ENCODE measurements at places on chromosomes 16 and 17. TPM values are rescaled to one million over a fixed set of nuclear protein-coding genes. Genes with fewer than 3 reads are reported as not detected.
A peak's percentile ranks its signal among the peaks of the same experiment; 100 is the strongest.

- no peak for DNase-seq
Observed at GRCh38 chr16:61885343-61885742, 150.9 kb downstream of the CDH8 start.

DNA sequence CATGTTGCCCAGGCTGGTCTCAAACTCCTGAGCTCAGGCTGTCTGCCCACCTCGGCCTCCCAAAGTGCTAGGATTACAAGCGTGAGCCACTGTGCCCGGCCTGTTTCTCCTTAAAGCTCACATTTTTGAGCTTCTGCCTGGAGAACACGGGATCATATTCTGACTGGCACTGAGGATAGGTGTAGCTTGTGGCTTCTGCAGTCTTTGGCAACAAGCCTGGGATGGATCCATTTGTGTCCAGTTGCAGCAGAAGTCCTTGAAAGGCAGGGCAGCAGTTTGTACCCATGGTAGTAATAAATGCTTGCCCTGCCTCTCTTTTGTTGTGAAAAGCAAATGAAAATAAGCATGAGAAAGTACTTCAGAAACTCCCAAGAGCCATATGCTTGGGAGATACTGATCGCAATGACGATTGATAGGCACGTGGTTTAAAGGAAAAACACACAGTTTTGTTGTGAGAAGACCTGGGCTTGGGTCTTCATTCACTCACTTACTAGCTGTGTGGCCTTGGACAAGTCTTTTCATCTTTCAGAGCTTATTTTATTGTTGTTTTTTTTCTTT, 3.1 kb upstream of the CORO7 start:
- DNase-seq: no peak

- DNase-seq: no peak
Observed at GRCh38 chr17:55769625-55770000, 18.8 kb downstream of the PCTP start.

GRCh38 chr16:52861614-52862022, 191.1 kb downstream of the CHD9NB start:
- DNase-seq: peak; percentile 17

GRCh38 chr16:75948441-75948840, 222.2 kb upstream of the CPHXL start:
- DNase-seq: no peak

GRCh38 chr17:48543854-48544348, 1.0 kb downstream of the HOXB2 start:
- no peak for DNase-seq

GRCh38 chr17:36715951-36716350, 114.6 kb downstream of the MRM1 start:
- DNase-seq: no peak

- no peak for DNase-seq
Observed at GRCh38 chr17:40432864-40433528, 10.3 kb upstream of the IGFBP4 start.

DNA sequence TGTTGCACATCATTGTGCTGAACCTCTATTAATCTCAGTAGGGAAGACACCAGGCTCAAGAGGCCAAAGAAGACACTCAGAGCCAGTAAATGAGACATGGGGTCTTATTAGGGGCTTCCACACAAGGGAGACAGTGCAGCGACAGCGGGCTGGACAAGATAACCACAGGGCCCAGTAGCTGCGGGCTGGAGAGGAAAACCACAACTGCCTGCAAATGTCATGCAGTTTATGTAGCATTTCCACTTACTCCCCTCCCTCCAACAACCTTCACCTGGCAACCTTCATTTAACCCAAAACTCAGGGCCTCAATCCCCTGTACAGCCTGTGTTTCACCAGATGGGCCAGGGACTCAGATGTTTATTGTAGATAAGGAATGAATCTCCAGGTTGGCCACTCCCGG, 185.6 kb downstream of the UTP18 start:
- DNase-seq: no peak

GRCh38 chr16:26905336-26905735, 161.4 kb upstream of the C16orf82 start:
- DNase-seq: no peak

- no peak for DNase-seq
Observed at GRCh38 chr16:5895976-5896375, 798.4 kb upstream of the EEF2KMT start.

The ZNF624 gene
- 3.0 TPM for total RNA-seq

The C17orf50 gene
- 0.30 TPM for total RNA-seq

The HOXB5 gene
- not detected for total RNA-seq

The PYY gene
- total RNA-seq: 0.94 TPM

The EVPLL gene
- total RNA-seq: not detected

The FNDC8 gene
- total RNA-seq: not detected

The KRT16 gene
- total RNA-seq: not detected

The IGFALS gene
- total RNA-seq: not detected

The CARD14 gene
- total RNA-seq: 0.83 TPM
